CD8-positive, alpha-beta memory T cell (primary cell): ENCODE measurements at places on chromosomes 6 and 20.

DNA sequence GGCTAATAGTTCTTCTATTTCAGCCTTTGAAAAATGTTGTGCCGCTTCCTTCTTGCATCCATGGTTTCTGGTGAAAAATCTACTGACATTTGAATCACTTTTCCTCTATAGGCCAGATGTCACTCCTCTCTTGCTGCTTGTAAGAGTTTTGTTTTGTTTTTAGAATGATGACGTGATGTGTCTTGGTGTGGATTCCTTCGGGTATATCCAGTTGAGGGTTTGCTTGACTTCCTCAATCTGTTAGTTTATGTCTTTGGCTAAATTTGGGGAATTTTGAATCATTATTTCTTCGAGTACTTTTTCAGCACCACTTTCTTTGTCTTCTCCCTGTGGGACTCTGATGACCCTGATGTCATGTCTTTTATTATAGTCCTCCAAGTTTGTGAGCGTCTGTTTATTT is 175.5 kb downstream of the MYLK4 start:
- DNase-seq, result no peak

GRCh38 chr6:29442719-29443118 is 3.6 kb downstream of the OR10C1 start:
- DNase-seq, result no peak

- no peak for DNase-seq
Observed at GRCh38 chr20:3447321-3447720, 23.5 kb upstream of the ATRN start.

- DNase-seq, result no peak
Observed at GRCh38 chr6:165986914-165987482, 180.7 kb downstream of the TBXT start.

DNA sequence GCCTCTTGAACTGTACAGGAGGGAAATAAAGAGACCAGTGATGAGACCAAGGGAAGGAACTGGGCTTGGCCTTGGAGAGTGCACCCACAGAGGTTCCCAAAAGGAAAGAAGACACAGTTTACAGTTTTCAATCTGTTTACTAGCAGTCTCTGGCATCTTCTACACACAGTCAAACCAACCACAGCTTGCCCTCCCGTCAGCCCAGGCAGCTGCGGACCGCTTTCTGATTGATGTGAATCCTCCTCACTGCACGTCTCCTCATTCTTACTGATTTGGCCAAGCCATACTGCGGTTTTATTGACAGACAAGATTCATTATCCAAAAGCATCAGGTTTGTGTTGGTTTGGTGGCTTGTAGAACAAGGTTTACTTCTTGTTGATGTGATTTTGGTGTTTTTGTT is 104.5 kb upstream of the ASF1A start:
- peak; percentile 13 for DNase-seq

GRCh38 chr20:4813863-4814695 is 92.4 kb downstream of the PRND start:
- DNase-seq, result peak; percentile 87

GRCh38 chr6:138752017-138752416 is 21.6 kb upstream of the CCDC28A start:
- DNase-seq, result no peak

DNA sequence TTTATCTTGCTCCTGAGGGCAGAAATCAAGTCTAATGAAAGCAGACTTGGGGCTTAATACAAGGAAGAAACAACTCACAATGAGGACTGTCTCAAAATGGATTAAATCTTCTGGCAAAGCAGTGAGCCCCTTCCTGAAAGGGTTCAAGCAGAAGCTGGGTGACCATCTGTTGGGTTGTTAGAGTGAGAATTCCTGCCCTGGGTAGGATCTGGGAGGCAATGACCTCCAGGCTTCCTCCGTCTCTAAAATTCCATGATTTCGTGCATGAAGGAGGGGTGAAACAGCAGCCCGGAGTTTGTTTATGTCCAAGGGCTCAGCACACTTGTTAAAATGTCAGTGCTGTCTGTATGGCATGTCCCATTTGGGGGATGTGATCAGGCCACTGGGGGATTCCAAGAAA is 64.0 kb upstream of the KCNK16 start:
- DNase-seq, result no peak

DNA sequence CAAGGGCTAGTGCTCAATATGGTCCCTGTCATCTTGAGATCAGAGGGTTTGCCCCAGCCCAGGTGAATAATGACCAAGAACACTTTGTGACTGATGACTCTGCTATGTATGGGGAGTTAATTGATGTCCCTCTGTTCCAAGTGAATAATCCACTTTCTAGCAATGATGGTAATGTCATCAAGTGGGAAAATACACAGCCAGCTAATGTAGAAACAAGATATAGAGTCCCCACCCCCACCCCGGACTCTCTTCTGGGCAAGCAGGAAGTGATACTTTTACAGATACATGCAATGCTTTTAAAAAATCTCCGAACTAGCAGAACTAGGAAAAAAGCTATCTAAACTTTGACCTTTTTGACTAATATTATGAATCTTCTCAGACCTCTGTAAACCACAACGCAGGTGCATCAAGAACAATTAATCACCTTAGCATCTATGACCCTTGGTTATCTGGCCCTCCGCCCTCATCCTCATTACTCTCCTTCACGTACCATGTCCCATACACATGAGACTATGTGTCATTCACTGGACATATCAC is 30.5 kb downstream of the CNR1 start:
- DNase-seq, result no peak

DNA sequence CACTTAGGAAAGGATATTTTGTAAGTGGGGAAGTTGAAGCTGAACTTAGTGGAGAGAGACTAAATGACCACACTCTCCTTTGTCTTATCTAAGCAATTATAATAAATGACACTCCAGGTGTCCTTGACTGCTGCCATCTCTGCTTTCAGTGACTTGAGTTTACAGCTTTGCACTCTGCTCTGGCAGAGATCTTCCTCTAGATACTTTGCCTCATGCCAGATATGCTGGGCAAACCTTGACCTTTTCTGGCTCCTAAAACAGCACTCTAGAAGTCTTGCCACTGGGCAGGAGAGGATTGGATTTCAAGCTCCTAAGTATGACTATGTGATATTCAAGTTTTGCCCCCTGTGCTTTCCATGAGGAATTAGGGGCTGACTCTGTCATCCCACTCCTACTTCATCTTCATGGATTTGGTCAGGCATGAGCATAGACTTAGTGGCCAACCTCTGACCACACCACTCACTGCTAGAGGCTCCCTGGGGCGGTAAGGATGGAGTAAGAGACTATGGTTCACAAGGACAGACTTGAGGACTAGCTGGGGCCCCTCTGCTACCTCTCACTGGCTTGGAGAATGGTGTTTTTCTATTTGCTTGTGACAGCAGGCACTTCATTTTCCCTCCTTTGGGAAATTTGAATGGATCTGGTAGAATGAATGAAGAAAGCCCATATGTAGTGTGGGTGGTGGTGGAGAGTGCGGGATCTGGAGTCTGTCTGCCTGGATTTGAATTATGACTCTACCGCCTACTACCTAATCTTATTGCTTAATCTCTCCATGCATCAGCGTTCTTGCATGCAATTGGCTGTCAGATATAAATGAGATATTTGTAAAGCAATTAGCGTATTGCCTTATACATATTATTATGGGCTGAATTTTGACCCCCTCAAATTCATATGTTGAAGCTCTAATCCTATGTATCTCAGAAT is 191.4 kb downstream of the REV3L start:
- no peak for DNase-seq

- DNase-seq, result no peak
Observed at GRCh38 chr20:49901588-49901987, 13.7 kb downstream of the SPATA2 start.

- no peak for DNase-seq
Observed at GRCh38 chr6:34717466-34717865, 20.9 kb upstream of the ILRUN start.

DNA sequence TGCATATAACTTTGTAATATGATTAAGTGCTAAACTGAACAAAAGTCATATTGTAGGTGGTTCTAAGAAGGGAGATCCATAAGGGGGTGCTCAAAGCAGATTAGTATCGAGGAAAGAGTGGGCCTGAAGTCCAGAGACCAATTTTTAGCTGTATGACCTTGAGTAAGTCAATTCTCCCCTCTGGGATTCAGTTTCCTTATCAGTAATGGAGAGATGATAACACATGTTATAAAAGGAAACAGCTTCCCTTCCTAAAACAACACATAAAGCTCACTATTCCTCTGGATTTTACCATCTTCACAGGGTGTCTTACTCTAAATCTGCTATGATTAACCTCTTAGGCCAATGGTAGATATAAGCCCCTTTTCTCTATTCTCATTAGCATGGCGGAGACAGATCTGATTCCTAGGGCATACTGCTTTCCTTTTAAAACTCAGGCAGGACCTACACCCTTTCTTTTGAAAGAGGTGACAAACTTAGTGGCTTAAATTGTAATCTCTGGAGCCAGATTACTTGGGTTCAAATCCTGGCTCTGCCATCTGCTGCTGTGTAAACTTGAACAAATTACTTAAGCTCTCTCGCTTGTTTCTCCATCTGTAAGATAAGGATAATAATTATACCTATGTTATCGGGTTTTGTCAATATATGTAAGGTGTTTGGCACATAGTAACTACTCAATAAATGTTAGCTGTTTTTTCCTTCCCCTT is 39.5 kb downstream of the ACSS2 start:
- no peak for DNase-seq
